ENCODE measurements at places on chromosomes 16 and 17.
A peak's percentile ranks its signal among the peaks of the same experiment; 100 is the strongest.

GRCh38 chr17:5585836-5586521 is 1.7 kb upstream of the NLRP1 start:
- DNase-seq, result no peak

DNA sequence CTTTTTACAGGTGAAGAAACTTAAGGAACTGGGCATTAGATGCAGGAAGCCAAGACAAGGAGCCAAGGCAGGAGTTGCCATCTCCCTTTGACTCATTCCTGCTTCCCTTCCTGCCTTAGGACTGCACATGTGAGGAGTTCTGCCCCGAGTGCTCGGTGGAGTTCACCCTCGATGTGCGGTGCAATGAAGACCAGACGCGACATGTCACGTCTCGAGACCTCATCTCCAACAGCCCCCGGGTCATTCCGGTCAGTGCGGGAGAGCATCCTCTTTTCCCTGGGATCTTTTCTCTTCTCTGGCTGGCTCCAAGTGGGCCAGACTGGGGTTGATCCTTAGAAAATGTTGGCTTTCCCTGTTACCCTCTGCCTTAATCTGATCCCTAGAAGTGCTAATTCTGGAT is 6.6 kb downstream of the POLR2C start:
- no peak for DNase-seq

DNA sequence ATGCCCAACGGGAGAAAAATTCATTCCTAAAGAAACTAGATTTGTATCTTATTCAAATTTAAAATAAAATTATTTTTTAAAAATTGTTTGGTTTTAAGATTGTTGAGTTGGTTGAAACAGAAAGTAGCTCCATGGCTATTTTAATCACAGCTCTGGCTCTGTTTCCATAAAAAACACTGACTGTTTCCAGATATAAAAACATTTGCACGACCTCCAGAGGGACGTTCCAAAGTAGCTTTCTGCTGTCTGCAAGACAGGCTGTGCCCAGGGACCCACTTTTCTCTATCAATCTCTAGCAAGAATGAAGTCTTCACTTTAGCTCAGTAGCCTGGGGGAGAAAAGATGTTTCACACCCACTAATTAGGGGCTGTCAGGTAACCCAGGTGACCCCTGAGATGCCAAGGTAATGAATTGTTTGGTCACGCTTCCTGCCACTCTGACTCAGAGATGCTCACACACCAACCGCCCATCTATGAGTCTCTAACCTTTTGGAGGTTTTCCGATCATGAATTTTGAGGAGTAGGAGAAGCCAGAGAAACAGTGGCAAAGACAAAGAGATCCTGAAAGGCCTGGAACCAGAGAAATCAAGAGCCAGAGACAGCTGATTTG is 220.1 kb upstream of the SOX9 start:
- DNase-seq, result no peak

- no peak for DNase-seq
Observed at GRCh38 chr17:73096866-73097265, 4.4 kb upstream of the SLC39A11 start.

GRCh38 chr16:70646260-70647241 is at the start of gene IL34:
IL34 (plus strand) TSS chr16:70646559; CDS start chr16:70646948, 389 bp downstream.
- DNase-seq, result no peak

GRCh38 chr17:2482218-2482617 is 29.5 kb downstream of the METTL16 start:
- DNase-seq, result no peak

DNA sequence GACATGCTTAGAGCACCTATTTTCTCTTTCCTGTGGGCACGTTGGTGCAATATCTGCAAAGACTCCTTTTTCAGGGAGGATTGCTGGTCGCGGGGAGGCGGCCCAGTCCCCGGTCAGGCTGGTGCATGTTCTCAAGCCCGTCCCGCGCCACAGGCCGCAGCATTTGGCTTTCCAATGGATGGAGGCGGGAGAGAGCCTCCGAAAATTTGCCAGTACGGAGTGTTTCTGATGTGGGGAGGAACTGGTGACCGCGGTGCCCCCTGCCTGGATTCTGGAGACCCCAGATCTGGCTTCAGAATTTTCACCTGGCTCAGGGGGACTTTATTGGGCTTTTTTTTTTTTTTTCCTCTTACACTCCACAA is 2.3 kb downstream of the CMIP start:
- no peak for DNase-seq

GRCh38 chr16:49821156-49821555 is 34.8 kb downstream of the ZNF423 start:
- no peak for DNase-seq

GRCh38 chr17:40327244-40327729 is 18.3 kb downstream of the RARA start:
- DNase-seq, result no peak

- no peak for DNase-seq
Observed at GRCh38 chr16:86501989-86502855, 8.1 kb upstream of the FOXF1 start.

- DNase-seq, result no peak
Observed at GRCh38 chr16:48172682-48173081, 16.9 kb upstream of the ABCC12 start.

DNA sequence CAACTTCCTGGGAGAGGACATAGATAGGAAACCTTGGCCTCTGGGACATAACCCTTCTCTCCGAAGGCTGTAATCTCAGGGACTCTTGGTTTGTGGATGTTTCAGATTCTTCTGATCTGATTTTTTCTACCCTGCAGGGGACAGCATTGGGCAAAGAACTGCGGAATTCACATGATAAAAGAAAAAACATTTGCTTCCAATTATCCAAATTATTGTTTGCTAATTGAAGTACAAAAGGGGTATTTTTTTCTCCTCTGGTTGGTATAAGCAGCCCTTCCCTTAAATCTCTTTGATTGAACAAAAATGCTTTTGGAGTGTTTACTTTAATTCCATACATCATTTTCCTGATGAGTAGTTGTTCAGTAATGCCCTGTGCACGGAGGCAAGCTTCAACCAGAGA is 251.7 kb upstream of the IRX3 start:
- no peak for DNase-seq

DNA sequence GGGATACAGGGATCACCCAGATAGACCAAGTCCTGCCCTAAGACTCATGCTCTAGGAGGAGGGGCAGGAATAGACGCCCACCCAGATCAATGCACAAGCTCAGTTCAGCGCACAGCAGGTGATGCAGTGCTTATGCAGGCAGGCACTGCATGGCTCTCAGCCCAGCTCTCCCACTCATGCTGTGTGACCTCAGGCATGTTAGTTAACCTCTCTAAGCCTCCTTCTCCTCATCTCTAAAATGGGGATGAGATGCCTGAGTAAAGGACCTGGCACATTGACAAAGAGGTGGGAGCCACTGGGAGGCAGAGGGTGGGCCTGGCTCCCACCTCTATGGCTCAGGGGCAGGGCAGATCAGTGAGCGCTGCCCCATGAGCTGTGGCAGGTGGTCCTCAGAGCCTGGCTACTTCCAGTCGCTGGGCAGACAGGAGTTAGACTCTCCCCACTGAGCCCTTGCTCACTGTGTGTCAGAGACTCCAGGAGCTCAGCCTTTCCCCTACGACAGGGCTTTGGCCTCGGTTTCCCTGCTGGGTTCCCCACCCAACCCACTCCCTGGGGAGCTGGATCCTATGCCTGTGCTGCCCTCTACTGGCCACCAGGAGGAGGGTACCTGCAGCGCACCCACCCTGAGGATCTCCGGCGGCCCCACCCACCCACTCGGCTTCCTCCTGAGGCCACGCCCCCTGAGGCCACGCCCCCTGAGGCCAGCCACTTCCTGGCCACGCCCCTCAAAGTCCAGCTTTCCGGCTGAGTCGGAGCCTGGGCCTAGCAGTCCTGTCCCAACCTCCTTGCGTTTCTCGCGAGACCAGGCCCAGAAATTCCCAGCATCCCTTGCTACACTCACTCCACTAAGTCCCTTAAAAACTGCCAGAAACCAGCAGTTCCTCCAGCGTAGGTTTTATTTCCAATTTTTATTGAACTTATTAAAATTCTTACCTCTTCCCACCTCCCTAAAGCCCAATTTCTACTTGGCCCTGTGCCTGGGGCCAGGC is 196.1 kb downstream of the GSG1L start:
- peak; percentile 3 for DNase-seq

DNA sequence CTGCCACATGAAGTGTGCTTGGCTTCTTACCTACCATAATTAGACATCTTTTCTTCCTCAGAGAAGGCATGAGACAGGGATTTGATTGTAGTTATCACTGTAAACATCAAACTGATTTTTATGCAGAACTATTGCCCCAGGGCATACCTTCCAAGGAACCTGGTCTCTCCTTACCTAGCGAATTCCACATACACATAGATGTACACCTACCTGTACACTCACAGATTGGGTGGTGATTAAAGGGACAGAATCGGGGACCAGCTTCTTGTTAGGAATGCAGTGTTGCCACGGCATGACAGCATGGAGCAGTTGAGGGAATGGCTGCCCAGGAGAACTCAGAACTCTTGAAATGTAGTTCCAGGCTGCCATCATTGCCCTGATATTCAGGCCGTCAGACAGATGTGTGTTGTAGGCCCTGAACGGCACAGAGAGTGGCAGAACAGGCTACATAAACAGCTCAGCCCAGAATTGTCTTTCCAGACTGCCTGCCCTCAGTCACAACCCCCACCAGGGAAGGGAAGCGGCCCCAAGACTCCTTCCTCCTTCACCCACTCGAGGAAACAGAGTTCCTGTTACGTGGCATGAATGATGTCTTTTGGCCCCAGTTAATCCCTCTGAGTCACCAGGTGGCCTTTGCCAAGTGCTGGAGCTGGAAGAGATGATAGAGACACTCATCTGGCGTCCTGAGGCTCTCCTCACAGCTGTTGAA is 17.8 kb upstream of the NAGLU start:
- no peak for DNase-seq

DNA sequence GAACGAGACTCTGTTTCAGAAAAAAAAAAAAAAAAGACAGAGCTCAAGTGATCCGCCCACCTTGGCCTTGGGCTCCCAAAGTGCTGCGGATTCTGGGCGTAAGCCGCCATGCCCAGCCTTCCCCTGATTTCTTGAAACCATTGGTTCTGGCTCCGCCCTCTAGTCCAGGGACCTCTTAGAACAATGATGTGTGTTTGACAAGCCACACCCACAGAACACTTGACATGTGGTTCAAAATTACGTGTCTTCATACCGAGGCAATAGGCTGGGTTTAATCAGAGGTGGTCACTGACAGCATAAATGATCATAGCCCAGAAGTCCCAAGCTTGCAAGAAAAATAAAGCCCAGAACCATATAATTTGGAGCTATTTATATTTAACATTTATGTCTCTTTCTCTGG is 23.0 kb downstream of the KNOP1 start:
- no peak for DNase-seq

DNA sequence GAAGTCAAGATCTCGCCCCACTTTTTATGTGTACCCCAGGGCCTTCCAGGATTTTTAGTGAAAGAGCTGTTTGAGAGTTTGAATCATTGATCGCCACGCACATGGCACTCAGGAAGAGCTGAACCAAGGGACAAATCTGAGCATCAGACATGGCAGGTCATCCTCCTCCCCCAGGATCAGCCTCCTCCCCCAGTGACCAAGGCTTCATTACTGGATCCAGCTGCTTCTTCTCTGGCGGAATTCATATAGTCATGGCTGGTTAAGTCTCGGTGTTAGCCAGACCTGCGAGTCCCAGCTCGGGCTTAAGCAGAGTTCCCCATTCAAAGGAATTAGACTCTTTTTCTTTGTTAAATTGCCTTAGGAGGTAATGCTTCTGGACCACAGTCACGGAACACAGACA is 32.5 kb downstream of the CDRT4 start:
- DNase-seq, result no peak

- DNase-seq, result no peak
Observed at GRCh38 chr17:7558544-7559319, at the start of gene TNFSF13. TNFSF13 (plus strand) TSS chr17:7558750; CDS start chr17:7559040, 290 bp downstream.

- DNase-seq, result no peak
Observed at GRCh38 chr16:31376705-31377104, 16.4 kb upstream of the ITGAD start.

DNA sequence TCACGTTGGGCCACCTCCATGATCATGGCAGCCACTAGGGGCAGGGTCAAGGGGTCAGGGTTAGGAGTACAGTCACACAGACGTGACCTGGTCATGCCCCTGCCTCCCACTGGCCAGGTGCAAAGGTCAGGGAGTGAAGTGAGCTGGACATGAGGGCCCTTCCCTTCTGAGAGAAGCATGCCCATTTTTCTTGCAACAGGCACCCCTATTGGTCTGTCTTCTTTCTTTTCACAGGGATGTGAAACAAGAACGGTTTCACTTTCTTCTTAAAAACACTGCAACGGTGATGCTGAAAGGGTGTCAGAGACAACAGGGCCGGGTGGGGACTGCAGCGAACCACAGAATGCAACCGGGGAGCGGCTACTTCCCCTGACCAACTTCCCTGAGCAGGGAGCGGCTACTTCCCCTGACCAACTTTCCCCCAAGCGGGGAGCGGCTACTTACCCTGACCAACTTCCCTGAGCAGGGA is 52.1 kb upstream of the DOC2B start:
- no peak for DNase-seq

DNA sequence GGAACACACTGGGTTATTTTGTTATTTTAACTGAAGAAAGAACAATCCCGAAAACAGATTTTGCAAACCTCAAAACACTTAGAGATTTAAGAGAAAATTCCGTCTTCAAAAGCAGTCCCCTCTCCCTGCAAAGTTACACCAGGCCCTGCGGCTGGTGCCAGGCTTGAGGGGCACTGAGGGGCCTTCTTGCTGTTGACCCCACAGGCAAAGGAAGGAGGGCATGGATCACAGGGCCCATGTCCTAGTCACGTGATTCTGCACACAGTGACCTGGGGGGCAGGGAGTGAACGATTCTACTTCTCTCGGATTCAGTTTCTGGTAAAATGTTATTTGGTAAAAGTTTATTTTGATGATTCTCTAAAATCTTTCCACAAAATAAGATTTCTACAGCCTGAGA is 55.3 kb upstream of the FASN start:
- no peak for DNase-seq

- DNase-seq, result no peak
Observed at GRCh38 chr17:74831444-74832146, 28.1 kb downstream of the GRIN2C start.

DNA sequence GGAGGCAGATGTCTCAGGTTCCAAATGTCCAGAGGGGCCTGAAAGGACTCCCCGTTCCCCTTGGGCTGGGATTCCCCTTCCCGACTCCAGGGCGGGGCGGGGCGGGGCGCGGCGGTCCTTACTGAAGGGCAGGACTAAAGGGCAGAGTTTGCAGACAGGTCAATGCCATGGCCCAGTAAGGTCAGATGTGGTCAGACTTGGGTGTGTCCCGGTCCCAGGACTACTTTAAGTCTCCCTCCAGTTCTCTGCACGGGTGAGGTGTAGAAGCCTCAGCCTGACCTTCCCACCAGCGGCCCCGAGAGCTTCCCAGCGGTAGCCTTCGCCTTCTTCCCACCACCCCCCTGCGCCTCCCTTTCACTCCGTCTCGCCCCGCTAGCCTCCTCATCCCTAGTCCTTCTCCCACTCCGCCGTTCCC is 532 bp downstream of the KDM6B start:
- DNase-seq, result peak; percentile 31
